ENCODE measurements at places on chromosomes 7 and 10.

DNA sequence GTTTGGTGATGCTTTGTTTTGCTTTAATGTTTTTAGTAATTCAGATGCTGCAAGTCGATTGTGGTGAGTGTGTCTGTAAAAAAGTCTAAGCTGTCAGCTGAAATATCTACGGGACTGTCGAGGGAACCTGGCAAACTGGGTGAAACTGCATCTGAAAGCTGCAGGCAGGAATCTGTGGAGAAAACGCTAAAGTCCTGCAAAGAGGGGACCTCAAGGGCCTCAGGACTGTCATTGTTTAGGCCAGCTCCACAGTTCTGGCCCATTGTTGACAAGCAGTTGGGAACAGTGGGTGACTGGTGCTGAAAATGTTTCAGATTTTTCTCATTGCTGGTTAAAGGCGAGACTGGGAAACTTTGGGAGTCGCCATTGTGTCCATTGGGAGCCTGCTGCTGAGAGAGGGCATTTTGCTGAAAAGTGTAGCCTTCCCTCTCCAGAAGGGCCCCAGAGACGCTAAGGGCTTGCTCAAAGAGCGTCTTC, 1.8 kb downstream of the HOXA2 start:
- no peak for DNase-seq

DNA sequence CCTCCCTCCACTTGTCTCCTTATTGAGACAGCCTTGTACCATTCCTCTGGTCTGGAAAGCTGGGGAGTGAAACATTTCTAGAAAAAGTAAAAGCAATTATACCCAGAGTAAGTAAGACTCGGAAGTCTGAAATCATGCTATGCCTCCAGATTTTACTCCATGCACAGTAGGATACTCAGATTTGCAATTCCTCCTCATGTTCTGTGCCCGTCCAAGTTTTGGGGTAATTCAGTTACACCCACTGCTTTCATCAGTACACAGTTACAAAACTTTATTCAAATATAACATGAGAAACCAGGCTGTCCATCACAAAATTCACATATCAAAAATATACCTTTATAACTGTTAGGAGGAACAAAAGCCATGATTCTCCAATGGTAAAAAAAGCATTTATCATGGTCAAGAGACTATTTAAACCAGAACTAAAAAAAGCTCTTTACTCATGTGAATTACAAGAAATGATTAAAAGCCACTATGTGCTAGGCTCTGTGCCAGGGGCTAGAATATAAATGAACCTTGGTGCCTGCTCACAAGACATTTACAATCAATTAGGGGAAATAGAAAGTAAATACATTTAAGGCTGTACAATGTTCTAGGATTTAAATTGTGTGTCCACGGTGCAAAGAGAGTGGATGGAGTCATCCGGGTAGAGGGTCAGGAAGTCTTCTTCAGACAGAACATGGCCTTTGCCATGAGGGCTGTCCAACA, 320.2 kb downstream of the ELMO1 start:
- no peak for DNase-seq

- DNase-seq = peak; percentile 17
Measured at GRCh38 chr10:7529638-7530037, 118.8 kb upstream of the SFMBT2 start.

- DNase-seq = no peak
Measured at GRCh38 chr10:107264742-107265141, 100.2 kb upstream of the SORCS1 start.

GRCh38 chr10:86170255-86171108, 196.1 kb downstream of the GRID1 start:
- DNase-seq = no peak

DNA sequence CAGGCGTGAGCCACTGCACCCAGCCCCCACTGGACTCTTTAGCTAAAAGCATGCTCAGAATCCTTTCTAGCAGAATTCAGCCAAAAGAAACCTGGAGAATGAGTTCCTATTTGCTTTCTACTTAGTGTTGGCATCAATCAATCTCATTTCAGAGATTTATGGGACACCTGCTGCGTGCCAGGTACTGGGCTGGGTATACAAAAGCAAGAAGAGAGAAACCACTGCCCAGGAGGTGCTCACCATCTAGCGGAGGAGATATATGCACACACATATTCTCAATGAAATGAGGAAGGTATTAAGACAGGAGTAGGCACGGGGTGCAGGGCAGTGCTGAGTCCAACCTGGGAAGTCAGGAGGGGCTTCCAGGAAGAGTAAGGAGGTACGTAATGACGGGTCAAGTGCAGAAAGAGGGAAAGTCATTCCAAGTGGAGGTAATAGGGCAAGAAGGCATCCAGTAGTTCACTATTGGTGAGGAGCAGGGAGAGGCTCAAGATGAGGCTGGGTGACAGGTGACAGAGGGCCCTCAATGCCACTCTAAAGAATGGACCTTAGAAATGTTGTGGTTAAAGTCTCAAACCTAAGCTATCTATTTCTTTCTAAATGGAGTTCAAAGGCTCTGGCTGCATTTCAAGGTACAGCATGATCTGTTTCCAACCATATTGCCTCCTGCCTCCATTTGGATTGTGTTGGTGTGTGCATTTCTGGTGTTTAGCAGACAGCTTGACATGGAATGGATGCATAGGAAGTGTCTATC, 22.1 kb downstream of the ABLIM1 start:
- DNase-seq = no peak

DNA sequence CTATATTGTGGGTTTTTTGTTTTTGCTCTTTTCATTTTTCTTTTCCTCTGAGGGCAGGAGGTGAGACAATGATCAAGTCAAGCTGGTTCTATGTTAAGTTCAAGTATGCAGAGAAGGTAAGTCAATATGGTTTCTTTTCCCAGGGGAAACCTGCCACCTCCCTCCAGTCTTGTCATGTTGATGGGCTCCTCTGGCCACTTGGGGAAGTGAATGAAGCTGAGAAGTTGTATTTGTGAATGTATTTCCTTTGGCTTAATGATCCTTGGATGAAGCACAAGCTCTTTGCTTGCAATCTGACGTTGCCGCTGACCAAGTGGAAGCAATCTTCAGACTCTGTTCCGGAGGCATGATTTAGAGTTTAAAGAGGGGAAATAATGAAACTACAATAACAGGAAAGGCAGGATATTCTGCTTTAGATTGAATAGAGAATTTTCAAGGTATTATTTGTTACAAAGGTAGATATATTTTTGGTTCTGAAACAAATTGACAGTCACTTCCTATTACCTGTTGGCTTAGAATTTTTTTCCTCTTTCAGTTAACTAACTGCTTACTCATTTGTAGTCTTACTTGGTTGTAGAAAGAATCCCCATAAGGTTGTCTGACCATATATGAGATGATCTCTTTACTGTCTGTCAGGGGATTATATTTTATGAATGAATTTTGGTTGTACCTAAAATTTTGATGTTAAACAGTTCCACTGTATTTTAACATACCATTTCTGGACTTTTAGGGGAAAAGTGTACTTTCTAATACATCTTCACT, 369.6 kb downstream of the AUTS2 start:
- DNase-seq = no peak

DNA sequence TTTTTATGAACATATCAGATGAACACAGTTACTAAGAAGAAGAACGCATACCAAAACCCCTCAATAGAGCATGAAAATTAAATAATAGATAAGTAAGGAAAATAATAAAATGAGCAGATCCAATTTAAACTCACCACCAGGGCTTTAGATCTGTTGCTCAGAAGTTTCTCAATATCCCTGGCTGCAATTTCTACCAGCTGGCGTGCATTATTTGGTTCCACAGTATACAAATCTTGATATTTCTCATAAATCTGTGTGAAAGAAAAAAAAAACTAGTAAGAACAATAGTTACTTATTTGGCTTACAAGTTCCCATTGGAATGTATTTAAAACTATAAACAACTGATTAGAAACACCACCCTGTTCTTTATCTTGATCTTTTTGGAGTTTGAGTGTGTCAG, 108.6 kb downstream of the CACNA2D1 start:
- no peak for DNase-seq

DNA sequence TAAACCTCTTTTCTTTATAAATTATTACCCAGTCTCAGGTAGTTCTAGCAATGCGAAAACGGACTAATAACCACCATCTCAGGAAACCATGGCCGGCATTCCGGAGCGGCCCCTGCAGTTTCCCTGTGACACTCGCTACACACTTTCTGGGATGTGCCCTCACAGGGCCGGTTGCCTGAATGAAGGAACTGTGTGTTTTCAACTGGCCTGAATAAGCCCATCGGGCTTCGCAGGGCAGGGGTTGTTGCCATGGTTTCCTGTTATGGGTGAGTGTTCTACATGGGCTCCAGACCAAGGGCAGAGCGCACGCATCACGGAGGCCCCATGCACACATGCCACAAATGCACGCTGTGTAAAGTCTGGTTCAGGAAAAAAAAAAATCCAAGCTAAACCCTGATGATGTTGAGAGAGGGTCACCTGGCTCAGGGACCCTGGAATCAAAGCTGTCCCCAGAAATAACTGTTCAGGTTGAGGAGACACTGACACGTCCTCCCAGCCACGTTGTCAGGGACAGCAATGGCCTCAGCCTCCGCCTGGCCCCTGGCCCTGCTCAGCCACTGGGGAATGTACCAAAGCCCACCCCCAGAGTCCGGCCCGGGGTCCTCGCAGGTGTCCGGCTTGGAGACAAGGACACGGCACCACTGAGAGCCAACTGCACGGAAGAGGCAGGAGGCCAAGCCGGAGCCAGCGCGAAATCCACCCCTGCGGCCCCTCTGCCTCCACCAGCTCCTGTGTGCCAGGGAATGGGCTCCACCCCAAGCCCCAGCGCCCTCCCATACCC, 47.9 kb downstream of the STK32C start:
- DNase-seq = no peak

DNA sequence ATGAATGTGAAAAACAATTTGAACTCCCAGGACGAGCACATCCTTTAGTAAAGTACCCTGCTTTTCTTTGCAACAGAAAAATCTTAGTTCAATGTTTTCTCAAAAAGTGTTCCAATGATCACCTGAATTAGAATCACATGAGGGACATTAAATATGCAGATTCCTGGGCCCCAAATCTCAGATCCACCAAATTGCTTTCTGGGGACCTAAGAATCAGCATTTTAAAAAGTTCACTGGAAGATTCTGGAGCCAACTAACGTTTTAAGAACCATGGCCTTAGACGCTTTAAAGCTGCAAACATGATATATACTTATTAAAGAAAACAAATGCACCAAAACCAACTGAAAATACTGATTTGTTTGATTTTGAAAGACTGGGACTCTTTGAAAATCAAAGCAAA, 143.4 kb upstream of the TMEM168 start:
- DNase-seq = no peak

GRCh38 chr10:75068523-75068922, 42.9 kb upstream of the SAMD8 start:
- DNase-seq = no peak

All from mammary epithelial cell (primary cell).